Activated T-cell treated with anti-CD3 and anti-CD28 coated beads, Interleukin-2, amount 50 U/mL, for 72 hours (primary cell): ENCODE measurements at places on chromosomes 5 and 9.

GRCh38 chr5:111834926-111835599 is 78.1 kb upstream of the NREP start:
- DNase-seq, result no peak

- DNase-seq, result peak; percentile 77
Observed at GRCh38 chr5:172932313-172933017, 26.8 kb upstream of the RPL26L1 start.

GRCh38 chr5:167916261-167916691 is 375.2 kb upstream of the WWC1 start:
- no peak for DNase-seq

DNA sequence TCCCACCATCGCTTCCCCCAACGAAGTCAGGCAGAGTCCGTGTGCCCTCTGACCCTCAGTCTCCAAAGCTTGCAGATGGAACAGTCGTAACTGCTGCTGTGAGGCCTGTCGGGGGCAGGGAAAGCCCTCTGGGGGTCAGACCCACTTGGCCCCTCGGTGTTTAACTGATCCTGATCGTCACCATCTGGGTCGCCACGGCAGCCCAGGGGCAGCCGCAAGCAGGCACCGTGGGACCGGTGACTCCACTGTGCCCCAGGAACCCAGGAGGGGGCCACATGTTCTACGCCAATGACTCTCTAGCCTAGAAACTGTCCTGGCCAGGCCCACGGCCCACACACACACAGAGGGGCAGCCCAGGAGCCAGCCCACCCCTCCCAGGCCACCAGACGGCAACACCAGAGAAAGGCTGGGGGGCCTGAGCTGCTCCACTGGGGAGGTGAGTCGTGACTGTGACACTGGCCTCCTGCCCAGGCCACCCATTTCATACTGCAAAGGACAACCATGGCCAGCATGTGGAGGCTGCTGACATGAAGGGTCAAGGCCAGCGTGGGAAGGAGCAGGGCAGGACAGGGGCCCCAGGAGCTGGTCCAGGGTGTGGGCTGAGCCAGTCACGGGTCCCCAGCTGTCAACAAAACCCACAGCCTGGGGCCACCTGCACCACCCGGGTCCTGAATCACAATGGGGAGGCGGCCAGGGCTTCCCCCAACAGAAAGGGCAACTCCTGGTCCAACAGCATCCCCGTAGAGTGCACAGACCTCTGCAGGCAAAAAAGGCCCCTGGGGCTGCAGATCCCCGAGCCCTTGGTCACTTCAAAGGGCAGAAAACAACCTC is 20.8 kb downstream of the VAV2 start:
- no peak for DNase-seq

GRCh38 chr5:105350486-105351140 is 1788.0 kb upstream of the NUDT12 start:
- DNase-seq, result no peak

- DNase-seq, result no peak
Observed at GRCh38 chr5:6487081-6487480, 38.4 kb downstream of the UBE2QL1 start.

GRCh38 chr5:33850100-33850594 is 41.6 kb downstream of the ADAMTS12 start:
- DNase-seq, result peak; percentile 50

GRCh38 chr9:20363233-20363632 is 259.1 kb downstream of the MLLT3 start:
- DNase-seq, result no peak

DNA sequence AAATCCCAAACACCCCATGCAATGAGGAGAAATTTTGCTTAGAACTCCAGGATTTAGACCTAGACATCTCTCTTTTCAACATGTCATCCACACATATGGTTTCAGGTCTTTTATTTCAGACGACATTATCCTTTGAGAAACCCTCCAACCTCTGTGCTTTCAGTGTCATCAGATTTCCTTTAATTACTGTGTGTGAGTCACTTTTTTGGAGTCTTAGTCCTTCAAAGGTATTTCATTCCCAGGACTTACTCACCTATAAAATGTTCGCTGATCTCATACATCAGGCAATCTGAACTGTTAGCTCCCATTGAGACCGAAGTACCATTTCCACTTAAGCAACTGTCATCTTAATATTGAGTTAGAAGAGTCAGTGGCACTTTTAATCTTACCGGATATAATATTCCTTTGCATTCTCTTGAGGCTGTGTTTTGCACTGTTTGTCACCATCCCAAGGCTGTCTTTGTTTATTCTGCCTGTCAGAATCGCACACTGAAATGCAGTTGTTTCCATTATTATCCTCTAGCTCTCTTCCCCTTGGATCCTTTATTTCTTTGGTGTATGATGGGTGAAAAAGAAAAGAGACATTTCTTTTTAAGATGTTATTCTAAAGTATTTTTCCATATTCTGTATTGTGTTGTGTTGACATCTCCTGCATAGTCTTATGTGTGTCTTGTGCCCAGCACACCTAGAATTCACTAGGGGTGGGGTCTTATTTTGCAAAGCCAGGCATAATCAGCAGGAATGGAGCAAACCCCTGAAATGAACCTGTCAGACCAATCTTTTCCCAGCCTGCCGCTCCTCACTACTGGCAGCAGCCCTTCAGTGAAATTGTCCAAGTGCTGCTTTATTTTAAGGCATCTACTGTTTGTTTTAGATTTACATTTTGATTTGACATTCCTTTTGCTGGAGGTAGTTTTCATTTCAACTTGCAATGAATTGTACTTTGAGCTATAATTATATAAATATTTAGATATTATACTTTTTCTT is 155.4 kb downstream of the PAM start:
- DNase-seq, result no peak

DNA sequence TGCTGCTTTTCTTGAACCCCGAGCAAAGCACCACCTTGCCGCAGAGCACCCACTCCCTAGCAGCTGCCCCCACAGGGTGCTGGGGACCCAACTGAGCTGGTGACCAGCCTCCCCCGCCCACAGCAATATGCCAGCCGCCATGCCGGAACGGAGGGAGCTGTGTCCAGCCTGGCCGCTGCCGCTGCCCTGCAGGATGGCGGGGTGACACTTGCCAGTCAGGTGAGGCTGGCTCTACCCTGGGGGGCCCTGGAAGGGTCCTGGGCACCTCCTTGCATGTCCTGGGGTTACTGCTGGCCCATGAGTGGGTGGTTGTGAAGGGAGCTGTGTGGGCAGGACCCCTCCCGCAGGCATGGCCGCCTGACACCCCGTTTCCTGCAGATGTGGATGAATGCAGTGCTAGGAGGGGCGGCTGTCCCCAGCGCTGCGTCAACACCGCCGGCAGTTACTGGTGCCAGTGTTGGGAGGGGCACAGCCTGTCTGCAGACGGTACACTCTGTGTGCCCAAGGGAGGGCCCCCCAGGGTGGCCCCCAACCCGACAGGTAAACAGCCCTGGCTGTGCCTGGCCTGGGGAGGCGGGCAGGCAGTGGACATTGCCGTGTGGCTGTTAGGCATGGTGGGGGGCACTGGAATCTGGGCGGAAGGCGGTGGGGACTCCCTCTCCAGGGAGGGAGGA is 7.2 kb downstream of the EGFL7 start:
- no peak for DNase-seq

- DNase-seq, result peak; percentile 67
Observed at GRCh38 chr5:133460172-133460758, 152.1 kb downstream of the FSTL4 start.

GRCh38 chr5:142748132-142748531 is 22.0 kb upstream of the ARHGAP26 start:
- no peak for DNase-seq

GRCh38 chr5:78893940-78894677 is 91.0 kb downstream of the ARSB start:
- DNase-seq, result no peak

- DNase-seq, result peak; percentile 84
Observed at GRCh38 chr5:160199410-160199911, 29.8 kb upstream of the FABP6 start.

GRCh38 chr9:89623925-89624420 is 19.2 kb downstream of the GADD45G start:
- DNase-seq, result no peak

GRCh38 chr9:92749934-92750315 is 14.7 kb downstream of the BICD2 start:
- DNase-seq, result no peak

- DNase-seq, result no peak
Observed at GRCh38 chr5:23528677-23529076, 21.3 kb downstream of the PRDM9 start.

- DNase-seq, result no peak
Observed at GRCh38 chr5:127389601-127390000, 99.0 kb downstream of the MEGF10 start.

- DNase-seq, result no peak
Observed at GRCh38 chr5:94031631-94032030, 290.2 kb upstream of the POU5F2 start.

DNA sequence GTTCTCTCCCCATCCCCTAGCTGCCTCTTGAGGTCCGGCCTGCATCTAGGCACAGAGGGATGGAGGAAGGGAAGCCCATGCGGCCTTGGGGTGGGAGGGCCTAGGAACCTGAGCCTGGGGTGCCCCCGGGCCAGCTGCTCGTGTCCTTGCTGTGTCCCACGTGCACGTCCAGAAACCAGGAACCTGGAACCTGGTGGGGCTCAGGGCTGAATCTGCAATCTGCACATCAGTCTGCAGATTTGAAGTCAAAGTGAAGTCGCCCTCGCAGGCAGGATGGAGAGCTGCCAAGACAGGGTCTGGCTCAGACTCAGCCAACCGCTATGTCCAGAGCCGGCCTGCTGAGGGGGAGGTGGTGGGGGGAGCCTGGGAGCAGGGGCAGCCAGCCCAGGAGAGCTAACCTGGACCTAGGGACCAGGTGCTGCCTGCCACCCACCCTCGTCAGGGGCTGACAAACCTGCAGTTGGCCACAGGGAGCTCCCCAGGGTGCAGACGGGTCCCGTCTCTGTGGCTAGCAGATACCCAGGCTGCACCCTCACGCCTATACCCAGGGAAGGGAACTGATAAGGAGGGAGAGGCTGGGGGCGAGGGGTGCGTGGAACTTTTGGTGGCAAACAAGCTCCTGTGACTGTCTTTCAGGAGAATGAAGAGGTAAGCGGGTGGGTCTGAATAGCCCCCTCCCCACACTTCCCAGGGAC is 103.5 kb upstream of the SIMC1 start:
- no peak for DNase-seq

- DNase-seq, result no peak
Observed at GRCh38 chr5:59466271-59466670, 427.3 kb downstream of the PDE4D start.
